ENCODE measurements at places on chromosomes 12 and 14.

GRCh38 chr14:44941591-44941990 lies 20.2 kb downstream of the KLHL28 start:
- DNase-seq: no peak

GRCh38 chr14:101047326-101047725 lies 143.8 kb upstream of the RTL1 start:
- no peak for DNase-seq

DNA sequence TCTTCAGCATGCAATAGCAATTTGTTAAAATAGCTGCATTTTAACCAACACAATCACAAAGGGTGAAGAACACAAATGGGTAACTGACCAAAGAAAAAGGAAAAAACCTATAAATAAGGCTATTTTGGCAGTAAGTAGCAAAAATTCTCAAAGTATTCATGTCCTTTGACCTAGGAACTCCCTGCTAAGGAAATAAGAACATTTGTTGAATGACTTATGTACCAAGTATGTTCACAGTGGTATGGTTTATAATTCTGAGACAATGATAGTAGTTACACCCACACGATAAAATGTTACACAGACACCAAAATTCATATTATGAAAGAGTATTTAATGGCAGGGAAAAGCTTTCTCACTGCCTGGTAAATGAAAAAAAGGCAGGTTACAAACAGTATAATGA lies 16.9 kb downstream of the CCDC88C start:
- DNase-seq: no peak

GRCh38 chr12:13135371-13136178 lies 32.1 kb upstream of the GSG1 start:
- no peak for DNase-seq

DNA sequence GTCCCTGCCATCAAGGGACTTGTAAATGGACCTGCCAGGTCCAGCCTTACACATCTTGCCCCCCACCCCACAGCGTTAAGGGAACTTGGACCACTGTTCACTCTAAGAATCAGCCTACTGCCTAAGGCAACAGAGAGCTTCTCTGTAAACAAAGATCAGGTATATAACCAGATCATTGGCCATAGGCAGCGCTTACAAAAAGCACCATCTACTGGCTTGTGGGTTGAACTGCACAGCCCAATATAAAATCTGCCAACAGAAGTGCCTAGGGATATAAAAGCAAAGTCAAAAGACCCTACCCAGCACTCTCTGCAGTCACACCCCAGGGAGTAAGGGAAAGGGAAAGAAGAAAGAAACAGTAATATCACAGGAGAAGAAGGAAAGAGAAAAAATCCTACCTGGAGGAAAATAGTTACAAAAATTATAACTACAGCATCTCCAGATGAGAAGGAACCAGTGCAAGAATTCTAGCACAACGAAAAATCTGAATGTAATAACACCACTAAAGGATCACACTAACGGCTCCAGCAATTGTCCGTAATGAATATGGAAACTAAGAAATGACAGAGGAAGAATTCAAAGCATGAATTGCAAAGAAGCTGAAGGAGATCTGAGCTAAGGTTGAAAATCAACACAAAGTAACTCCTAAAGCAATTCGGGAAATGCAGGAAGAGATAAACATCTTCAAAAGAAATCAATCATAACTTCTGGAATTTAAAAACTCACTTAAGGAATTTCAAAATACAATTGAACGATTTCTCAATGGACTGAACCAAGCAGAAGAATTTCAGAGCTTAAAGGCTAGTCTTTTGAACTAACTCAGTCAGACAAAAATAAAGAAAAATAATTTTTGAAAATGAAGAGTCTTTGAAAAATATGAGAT lies 95.2 kb upstream of the PCED1B start:
- DNase-seq: no peak
